ENCODE measurements at places on chromosomes 2 and 18.

DNA sequence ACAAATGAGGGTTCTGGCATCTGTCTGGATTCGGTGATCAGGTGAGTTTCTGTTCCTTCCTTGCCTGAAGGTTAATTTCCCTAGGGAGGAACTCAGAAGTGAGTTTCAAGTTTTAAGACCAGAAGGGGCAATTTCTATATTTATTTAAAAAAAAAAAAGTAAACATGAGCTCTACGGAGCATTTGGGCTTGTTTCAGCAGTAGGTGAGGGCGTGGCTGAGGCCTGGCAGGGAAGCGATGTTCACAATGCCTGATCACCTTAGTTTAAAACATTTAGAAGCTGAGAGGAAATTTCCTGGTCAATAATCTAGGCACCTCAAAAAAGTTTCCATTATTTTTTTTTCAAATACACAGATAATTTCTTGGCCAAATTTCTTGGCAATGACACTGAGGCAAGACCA lies 629.1 kb downstream of the DPP10 start:
- no peak for DNase-seq

DNA sequence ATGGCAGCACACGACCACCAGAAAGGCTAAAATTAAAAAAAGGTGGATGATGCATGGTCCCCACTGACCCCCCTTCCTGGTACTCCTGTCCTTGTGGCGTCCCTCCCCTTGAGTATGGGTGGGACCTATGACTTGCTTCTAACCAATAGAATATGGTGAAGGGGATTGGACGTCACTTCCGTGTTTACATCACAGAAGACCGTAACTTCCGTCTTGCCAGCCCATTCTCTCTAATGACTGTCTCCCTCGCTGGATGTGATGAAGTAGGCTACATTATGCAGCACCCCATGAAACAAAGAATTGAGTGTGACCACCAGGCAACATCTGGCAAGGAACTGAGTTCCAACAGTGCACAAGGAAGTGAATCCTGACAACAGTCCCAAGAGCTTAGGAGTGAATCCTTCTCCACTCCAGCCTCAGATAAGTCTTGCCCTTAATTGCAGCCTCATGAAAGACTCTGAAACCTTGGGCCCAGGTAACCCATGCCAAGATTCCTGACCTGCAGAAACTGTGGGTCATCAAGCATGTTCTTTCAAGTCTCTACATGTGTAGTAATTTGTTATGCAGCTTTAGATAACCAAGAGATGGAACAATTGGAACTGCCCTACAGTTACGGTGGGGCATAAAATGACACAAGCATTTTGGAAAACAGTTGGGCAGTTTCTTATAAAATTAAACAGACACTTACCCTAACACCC lies 80.1 kb upstream of the NPAS2 start:
- no peak for DNase-seq

DNA sequence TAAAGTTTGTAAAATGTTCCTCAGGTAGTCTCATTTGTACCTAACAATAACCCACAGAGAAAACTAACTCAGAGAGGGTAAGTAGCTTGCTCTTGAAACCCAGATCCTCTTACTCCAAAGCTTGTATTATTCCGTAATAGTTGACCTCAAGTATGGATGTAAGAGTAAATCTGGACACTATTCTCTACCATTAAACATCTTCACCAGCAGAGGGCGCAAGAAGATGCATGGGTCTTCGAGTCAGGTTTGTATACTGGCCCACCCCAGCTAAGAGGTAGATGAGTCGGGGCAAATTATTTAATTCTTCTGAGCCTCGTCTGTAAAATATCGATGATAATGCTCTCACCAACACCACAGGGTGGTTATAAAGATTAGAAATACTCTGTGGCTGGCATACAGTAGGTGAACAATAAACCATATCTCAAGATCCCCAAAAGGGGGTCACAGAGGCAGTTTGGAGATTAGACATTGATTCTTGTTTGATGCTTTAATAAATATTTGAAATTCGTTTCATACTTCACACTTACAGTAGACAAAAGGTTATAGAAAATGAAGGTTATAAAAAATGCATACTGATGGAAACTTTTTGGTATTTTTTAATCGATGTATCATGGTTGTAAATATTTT lies 3.5 kb upstream of the CABLES1 start:
- DNase-seq = peak; percentile 49

GRCh38 chr2:166282154-166282553 lies 93.6 kb downstream of the SCN9A start:
- DNase-seq = no peak

DNA sequence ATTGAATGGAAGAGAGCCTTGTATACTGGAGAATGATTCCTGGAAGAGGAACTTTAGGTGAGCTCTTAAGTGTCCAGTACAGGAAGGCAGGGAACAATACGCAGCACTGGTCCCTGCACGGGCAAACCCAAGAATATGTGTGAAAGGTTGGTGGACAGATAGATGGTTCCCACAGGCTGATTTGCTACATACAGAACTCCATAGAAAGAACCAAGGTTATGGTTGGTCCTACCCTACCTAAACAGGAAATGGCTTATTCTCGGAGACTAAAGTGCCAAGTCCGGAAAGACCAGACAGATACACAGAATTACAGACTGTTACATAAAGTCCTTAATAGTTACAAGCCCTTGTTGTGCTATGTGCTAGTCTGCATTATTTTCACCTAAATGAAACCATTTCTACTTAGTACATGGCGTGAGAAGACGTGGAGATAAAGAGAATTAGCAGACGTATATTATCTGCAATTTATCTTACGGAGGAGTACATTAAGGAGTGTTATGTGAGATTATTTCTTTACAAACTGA lies 1.2 kb downstream of the REV1 start:
- no peak for DNase-seq

- no peak for DNase-seq
Measured at GRCh38 chr18:2395427-2396161, 175.7 kb downstream of the METTL4 start.

GRCh38 chr2:135182190-135182589 lies 130.1 kb downstream of the RAB3GAP1 start:
- no peak for DNase-seq

DNA sequence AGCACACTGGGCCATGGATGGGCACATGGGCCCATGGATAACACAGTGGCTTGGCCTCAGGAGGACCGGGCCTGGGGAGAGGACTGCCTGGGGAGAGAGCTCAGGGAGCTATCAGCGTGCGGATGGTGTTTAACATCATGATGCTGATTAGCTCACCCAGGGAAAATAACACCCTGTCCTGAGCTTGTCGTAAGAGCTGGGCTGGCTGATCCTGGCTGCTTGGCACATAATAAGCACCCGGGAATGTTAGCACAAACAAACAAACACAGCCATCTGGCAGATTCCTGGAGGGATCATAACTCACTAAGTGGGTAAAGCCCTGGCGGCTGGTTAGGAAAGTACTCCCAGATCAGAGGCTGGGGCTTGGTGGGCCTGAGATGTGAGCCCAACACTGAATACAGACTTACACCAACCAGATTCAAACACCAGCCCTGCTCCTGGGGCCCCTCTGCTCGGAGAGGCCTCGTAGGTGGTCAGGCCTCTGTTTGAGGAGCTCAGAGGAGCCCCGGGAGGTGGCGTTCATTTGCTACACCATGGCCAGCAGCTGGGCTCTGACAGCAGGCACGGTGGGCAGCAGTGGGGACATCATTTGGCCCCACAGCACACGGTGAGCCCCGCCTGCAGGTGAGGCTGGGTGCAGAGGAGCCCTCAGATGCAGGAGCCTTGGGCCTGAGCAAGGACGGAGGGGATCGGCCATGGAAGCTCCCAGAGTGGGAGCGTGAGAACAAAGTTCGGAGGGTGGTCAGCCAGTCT lies 193.4 kb upstream of the HDAC4 start:
- no peak for DNase-seq

GRCh38 chr18:79771446-79772107 lies 26.2 kb upstream of the KCNG2 start:
- DNase-seq = no peak

DNA sequence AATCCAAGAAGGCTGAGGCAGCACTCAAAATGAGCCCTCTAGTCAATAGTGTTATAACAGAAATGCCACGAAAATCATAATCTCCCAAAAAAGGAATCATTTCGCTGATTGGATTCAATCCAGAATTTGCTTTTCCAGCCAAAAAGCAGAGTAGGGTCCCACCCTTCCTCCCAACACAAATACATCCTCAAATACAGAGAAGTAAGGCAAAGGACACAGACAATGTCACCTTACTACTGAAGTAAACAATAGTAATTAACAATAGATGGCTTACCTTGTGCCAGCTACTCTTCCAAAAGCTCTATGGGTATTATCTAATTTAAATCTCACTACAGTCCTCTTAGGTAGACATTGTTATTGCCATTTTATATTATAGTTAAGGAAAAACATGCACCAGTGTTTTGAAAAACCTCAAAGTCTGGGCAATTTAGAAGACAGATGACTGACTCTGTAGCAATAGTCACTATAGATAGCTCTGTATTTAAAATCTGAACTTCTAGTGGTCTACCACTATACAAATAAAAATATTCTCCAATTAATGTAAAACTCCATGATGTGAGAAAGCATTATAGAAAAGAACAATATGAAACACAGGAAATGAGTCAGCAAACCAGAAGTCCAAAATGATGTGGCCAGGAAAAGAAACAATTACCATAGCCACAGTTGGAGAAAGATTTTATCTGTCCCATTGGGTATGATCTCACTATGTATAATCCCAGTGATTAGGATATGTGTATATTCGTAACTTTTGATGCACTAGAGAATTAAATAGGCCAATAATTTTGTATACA lies 305.0 kb upstream of the ERBB4 start:
- DNase-seq = peak; percentile 76

DNA sequence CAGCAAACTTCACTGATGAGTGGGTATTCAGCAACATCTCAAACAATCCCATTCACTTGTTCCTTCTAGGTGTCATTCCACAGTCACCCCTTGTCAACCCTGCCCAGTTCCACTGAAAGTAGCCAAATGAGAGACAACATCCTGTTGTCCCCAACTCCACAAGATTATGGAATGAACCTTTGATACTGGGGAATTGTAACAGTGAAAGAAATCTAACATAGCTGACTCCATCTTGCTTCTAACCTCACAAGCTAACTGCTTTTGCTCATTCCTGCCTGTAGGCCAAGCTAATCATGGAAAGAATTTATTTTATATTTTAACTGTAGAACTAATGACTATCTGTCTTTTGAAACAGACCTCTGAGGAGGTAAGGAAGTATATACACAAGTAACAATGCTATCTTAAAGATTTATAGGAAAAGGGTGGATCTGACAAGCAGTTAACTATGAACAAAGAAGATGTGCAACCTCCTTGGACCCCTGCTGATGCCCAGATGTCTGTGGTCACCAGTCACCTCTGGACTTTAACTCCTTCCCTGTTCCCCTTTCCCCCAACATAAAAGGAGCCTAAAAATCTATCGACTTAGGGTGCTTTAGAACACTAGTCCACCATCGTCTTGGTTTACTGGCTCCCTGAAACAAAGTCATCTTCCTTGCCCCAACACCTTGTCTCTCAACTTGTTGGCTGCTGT lies 6.9 kb upstream of the ANXA4 start:
- DNase-seq = no peak

DNA sequence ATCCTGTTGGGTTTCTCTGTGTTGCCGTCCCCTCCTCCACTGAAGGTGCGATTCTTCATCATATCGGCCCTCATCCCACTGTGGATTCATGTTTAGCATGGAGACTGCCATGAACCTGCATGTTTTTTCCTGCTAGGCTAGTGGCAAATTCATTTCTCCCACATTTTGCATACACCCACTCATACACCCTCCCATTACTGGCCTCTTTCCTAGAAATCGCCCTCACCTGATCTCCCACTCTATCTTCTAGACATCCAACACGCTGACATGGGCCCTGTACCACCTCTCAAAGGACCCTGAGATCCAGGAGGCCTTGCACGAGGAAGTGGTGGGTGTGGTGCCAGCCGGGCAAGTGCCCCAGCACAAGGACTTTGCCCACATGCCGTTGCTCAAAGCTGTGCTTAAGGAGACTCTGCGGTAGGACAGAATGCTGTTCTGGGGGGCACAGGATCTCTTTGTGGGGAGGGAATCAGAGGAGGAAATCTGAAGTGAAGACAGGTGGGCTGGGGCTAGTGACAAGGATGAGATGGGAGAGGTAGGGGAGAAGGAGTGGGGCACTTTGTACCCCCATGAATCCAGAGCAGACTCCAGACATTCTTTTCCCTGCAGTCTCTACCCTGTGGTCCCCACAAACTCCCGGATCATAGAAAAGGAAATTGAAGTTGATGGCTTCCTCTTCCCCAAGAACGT lies 17.7 kb downstream of the PRKAG3 start:
- DNase-seq = no peak

DNA sequence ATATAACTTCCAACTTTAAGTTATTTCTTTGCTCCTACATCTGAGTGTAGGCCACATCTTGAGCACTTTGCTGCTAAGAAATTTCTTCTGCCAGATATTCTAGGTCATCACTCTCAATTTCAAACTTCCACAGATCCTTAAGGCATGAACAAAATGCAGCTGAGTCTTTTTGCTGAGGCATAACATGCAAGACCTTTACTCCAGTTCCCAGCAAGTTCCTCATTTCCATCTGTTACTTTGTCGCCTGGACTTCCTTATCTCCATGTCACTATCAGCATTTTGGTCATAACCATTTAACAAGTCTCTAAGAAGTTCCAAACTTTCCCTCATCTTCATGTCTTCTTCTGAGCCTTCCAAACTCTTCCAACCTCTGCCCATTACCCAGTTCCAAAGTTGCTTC lies 1077.3 kb upstream of the TMEFF2 start:
- DNase-seq = no peak

DNA sequence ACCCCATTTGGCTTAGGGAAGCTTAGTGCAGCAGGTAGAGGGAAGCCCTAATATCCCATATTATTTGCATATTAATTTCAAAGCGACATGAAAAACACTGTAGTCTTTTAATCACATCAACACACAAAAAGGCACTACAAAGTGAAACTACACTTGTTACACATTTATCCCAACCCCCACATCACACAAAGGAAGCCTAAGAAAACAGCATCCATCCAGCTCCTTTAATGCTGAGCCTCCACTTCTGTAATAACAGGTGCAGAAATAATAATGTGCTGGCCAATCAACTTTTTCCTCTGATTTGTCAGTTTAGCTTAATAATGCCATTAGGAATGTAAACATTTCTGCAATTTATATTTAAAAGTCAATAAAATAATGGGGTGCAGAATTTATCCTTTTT lies 274.0 kb downstream of the TCF4 start:
- no peak for DNase-seq

Data from non-pigmented ciliary epithelial cell (primary cell).